ENCODE measurements at places on chromosomes 3 and 15.

DNA sequence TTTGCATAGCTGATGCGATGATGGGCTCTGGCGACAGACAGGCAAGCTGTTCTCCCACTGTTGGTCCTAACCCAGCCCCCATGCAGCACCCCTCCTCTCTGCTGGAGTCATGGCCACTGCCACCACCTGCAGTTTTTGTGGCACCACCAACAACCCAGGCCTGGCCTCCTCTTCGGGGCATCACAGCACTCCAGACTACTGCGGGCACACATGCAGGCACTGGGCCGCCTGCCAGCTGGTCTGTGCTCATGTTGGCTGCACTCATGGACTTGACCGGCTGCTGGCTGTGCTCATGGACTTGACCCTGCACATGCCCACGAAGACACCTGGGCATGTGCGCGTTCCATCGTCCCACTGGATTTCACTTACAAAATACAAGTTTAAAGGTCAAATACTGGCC lies 130.9 kb upstream of the TMEM108 start:
- no peak for DNase-seq

- DNase-seq: no peak
These were observed 242.7 kb upstream of the ARRDC4 start for GRCh38 chr15:97717806-97718205.

- no peak for DNase-seq
These were observed 38.8 kb downstream of the CRTAP start for GRCh38 chr3:33152363-33153360.

- DNase-seq: no peak
These were observed 57.5 kb downstream of the SST start for GRCh38 chr3:187612656-187613055.

DNA sequence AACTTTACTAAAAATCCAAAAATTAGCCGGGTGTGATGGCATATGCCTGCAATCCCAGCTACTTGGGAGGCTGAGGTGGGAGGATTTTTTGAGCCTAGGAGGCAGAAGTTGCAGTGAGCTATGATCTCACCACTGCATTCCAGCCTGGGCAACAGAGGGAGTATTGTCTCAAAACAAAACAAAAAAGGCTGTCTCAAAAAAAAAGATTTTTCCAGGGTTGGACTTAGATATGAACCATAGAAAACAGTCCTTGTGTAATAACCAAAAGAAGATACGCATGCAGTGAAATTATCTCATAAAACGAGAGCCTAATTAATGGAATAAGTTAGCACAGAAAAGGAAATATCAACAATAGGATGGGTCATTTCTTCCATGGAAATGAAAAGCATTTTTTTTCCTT lies 320.4 kb upstream of the RASGRP1 start:
- no peak for DNase-seq

- no peak for DNase-seq
These were observed 6.2 kb upstream of the SPSB4 start for GRCh38 chr3:141044695-141045641.

DNA sequence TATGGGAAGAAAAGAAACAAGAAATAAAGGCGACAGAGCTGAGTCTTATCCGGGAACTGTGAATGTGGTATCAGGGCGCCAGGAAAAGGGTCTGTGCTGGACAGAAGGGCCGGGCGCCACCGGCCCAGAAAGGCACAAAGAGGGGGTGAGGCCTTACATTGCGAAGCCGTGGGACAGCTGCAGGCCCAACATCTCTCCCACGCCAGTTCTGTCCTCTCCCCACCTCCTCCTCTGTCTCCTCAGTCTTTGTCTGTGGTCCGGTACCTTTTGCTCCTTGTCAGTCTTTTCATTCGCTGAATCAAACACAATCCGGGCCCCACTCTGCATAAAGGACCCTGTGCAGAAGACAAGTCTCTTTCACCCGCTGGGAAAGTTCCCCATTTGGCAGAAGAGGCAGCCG lies 81.8 kb downstream of the LRIG1 start:
- DNase-seq: no peak

GRCh38 chr3:7897655-7898054 lies 604.0 kb upstream of the LMCD1 start:
- DNase-seq: no peak

GRCh38 chr3:116930786-116931185 lies 221.2 kb downstream of the TUSC7 start:
- no peak for DNase-seq

DNA sequence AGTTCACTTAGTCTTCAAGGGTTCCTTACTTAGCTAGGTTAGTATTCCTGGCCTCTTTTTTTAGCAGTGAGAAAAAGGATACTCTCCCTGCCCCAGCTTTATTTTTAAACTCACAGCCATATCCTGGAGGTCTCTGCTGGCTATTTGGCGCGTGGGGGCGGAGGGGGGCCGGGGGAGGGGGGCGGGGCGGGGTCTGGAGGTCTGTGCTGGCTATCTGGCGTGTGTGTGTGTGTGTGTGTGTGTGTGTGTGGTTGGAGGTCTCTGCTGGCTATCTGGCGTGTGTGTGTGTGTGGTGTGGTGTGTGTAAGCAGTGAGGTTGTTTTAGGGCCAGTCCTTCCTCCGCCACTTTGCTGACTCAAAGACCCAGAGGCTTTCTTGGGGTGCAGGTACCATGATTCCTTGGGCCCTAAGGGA lies 579 bp upstream of the PLAAT1 start:
- DNase-seq: no peak

DNA sequence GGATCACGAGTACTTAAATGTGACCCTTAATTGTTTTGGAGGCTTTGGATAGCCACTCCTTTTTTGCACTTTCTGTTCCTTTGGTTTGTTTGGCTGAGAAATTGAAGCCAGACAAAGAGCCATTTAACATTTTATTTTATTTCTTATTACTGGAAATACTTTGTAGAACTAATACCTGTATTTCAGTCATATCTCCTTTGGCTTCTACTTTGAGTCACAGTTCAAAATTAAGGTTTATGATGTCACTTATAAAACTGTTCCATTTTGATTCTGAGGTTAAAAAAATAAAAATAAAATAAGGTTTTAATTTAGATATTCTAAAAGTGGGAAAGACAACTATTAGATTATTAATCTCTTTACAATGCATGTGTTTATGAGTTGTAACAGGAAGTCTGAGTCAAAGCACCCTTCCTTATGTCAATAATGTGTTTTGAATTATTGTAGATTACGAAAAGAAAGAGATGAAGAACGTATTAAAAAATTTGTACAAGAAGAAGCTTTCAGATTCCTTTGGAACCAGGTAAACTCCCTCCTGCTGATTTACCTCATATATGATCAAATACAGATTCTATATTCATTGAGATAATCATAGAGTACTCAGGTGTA lies 16.9 kb upstream of the NXPE3 start:
- no peak for DNase-seq

- no peak for DNase-seq
These were observed 27.2 kb upstream of the PHLDB2 start for GRCh38 chr3:111831840-111832239.

DNA sequence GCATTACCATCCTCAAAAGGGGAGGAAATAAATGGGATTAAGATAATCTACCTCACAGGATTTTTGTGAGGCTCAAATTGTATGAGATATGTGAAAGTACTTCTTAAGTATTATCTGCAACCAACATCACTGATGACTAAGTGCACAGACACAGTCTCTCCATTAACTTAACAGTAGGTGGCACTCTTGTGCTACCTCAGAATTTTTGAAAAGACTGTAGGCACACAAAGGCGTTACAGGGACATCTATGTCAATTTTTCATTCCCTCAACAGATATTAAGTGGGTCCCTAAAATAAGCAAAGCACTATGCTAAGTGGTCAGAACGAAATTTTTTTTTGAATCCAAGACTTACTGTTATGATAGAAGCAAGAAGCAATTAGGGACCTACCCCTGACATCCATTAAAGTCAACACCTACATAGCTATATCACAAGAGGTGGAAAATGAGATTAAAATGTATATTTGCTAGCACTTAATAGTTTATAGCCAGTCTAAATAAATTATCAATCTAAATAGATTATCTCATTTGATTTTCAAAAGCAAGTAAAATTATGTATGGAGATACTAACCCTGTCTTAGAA lies 52.9 kb downstream of the RYK start:
- DNase-seq: no peak

- DNase-seq: no peak
These were observed 32.1 kb downstream of the TFDP2 start for GRCh38 chr3:142117056-142117851.

- no peak for DNase-seq
These were observed 189.7 kb downstream of the SHQ1 start for GRCh38 chr3:72658466-72659100.

GRCh38 chr3:69496856-69497255 lies 111.0 kb upstream of the FRMD4B start:
- no peak for DNase-seq

GRCh38 chr3:21484057-21484827 lies 266.8 kb downstream of the ZNF385D start:
- no peak for DNase-seq

Data from stimulated activated naive CD4-positive, alpha-beta T cell treated with Interleukin-2 at 50 U/mL for 16 hours (primary cell).